ENCODE measurements at places on chromosomes 3 and 15.
A peak's percentile ranks its signal among the peaks of the same experiment; 100 is the strongest.

DNA sequence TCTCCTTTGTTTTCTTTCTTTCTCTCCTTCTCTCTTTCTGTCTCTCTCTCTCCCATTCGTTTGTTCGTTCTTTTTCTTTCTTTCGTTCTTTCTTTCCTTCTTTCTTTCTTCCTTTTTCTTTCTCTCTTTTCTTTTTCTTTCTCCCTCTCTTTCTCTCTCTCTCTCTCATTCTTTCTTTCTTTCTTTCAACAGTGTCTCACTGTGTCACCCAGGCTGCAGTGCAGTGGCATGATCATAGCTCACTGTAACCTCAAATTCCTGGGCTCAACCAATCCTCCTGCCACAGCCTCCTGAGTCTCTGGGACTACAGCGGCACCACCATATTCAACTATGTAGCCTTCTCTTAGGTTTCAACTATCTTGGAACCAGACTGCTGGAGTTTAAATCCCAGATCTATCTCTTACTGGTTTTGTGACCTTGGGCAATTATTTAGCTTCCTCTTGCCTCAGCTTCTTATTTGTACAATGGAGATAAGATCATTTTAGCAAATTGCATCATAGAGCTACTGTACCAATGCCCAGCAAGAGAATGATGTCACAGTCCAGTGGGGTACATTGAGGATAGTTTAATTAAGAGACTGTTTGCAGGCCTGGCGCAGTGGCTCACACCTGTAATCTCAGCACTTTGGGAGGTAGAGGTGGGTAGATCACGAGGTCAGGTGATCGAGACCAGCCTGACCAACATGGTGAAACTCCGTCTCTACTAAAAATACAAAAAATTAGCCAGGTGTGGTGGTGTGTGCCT, 27.3 kb upstream of the PARL start:
- DNase-seq, result no peak

- no peak for DNase-seq
These were observed 74.4 kb upstream of the CHRNB4 start for GRCh38 chr15:78715434-78715833.

- DNase-seq, result no peak
These were observed 31.4 kb upstream of the FAN1 start for GRCh38 chr15:30872341-30872748.

DNA sequence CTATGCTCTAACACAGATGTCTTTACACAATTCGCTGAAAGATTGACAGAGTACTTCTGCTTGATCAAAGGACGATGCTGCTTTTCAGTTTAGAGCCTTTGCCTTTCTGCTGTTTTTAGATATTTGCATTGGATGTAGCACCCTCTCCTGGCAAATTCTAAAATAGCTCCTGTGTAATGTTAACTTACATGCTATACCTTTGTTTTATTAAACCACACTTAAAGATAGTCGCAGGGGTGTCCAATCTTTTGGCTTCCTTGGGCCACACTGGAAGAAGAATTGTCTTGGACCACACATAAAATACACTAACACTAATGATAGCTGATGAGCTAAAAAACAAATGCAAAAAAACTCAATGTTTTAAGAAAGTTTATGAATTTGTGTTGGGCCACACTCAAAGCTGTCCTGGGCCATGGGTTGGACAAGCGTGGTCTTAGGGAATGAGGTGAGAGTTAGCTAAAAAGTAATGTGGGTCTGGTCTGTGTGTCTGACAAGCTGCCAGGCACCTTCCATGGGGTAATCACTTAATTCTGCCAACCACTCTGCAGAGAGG, 62.9 kb downstream of the ATG7 start:
- peak; percentile 12 for DNase-seq

GRCh38 chr3:195466251-195466650, 23.4 kb upstream of the ACAP2 start:
- no peak for DNase-seq

GRCh38 chr15:47577000-47577399, 140.3 kb upstream of the SEMA6D start:
- no peak for DNase-seq

- no peak for DNase-seq
These were observed 211.8 kb downstream of the NAALADL2 start for GRCh38 chr3:175070946-175071345.

GRCh38 chr3:109685084-109686079, 348.0 kb upstream of the DPPA4 start:
- DNase-seq, result no peak

- DNase-seq, result no peak
These were observed 8.4 kb downstream of the PARP14 start for GRCh38 chr3:122688996-122689395.

- DNase-seq, result no peak
These were observed 48.6 kb downstream of the CHST2 start for GRCh38 chr3:143167969-143168854.

DNA sequence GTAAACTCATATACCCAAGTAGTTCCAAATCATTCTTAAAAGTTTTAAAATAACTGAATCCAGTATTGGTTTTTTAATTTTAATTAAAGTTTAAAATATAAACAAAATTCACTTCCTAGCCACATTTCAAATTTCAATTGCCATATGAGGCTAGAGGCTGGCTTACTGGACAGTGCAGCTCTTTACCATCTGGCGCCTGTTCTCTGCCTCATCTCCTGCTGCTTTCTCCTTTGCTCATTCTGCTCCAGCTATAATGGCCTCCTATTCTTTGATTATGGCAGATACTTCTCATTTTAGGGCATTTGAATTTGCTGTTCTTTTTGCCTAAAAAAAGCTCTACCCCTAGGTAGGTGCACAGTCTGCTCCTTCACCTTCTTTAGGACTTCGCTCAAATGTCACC, 19.1 kb downstream of the ARMC8 start:
- no peak for DNase-seq

DNA sequence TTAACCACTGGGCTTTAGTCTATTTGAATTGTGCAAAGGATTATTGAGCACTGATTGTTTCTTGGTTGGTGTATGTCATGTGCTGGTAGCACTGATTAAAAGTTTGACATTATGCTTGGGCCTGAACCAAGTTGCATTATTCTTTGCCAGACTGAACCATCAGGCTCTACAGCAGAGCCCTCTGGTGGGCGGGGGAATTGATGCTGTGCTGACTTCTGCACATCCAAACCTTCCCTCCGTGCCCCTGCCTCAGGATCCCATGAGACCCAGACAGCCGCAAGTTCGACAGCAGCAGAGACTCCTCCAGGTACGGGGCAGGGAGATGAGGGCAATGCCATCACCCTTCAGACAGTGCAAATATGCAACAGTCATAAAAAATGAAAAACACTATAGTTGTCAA, 28.4 kb upstream of the P2RY12 start:
- DNase-seq, result no peak

DNA sequence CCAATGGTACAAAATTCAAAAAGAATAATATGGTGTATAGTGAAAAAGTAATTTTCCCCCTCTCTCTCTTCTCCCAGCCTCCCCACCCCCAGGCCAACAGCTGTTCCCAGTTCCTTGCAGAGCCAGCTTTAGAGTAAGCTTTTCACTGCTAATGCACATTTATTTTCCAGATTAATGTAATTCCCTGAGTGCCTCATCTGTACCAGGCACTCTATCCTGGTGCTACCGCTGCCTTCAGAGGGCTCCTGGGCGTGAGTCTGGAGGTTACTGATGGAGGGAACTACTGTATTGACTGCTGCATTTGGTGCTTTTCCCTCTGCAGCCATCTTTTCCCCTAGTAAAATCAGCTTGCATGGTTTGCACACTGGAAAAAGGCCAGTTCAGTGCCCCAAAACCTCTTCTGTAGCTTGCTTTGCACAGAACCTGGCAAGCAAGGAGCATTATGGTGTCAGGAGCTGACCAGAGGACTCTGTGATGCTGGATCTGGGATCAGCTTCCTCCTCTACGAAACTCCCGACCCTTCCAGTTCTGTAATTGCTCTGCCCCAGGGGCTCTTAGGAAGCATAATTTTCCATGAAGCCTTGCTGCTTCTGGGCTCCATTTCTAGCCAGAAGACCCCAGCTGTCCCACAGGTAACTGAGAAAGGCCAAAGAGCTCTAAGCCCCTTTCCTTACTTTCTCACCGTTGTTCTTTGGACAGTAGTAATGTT, 8.5 kb upstream of the USP3 start:
- no peak for DNase-seq

DNA sequence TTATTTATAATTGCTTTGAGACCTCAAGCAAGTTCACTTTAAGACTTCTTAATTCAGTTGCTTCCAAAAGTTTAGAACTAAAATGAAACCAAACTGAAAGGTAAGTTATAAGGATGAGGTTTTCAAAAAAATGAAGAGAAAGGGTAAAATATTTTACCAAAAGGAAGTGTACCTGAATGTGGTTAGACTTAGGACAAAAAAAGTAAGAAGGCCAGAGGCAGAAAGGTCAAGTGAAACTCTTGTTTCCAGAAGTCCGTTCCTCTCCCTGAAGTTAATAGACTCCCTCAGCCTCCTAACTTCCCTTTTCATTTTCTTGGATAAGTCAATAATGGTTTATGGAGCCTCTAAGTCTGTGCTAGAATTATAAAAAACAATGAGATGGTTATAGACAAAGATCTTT, 16.6 kb downstream of the BTLA start:
- DNase-seq, result no peak

DNA sequence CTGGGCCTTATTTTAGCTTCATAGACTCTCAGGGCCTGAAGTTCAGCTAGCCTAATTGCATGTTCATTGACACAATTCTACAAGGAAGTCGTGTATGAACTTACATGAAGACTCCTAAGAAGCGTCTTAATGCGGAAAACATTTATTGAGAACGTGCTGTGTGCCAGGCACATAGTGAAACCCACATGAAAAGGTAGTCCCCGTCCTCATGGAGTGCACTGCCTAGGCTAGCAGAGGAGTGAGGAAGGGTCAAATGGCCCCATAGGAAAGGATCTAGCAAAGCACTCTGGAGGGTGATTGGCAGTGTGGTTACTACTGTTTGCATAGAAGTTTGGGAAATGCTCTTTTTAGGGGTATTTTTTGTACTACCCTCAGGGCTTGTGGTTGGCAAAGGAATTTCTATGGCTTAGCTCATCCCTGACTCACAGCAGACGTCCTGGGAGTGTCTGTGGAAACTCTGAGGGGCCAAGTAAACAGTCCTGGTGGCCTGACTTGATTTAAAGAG, 854 bp upstream of the NPTN start:
- DNase-seq, result no peak

DNA sequence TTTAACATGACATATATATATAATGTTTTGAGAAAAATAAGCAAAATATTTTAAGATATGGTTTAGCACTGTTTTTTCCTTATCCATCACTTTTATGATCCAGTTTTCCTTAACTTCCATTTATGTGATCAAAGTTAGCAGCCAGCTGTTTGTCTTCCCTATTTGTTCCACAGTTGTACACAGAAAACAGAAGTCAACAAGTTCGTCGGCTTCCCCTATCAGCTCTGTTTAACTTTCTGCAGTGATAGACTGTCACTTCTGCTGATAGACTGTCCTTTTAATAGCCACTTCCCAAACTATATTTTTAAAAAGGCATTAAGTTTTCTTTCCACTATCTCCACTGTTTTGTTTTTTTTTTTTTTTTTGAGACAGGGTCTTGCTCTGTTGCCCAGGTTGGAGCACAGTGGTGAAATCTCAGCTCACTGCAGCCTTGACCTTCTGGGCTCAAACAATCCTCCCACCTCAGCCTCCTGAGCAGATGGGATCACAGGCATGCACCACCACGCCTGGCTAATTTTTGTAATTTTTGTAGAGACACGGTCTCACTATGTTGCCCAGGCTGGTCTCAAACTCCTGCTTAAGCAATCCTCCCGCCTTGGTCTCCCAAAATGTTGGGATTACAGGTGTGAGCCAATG, 7.2 kb downstream of the FSD2 start:
- no peak for DNase-seq

DNA sequence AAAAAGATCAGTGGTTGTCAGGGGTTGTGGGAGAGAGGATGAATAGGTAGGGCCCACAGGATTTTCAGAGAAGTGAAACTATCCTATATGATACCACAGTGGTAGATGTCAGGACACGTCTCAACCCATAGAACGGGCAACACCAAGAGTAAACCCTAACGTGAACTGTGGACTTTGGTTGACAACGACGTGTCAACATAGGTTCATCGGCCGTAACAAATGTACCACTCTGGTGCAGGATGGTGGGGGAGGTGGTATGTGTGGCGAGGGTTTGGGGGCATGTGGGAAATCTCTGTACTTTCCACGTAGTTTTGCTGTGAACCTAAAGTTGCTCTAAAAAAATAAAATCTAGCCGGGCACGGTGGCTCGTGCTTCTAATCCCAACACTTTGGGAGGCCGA, 13.0 kb upstream of the PIGZ start:
- DNase-seq, result no peak

DNA sequence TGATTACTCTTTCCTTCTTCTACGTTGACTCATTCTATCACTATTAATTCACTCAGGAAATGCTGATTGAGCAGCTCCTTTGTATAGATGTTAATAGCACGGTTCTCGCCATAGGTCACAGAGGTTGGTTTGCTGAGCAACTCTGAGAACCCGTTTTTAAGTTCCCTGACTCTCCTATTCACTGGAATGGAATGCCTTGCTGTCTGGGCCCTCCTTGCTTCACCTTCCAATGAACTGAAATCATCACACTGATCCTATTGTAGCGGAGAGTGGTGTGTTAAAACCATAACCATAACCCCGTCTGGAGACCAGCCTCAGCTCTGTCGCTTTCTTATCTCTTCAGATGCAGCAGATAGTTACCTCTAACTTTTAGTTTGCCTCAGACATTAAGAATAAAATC, 323.6 kb downstream of the GABRB3 start:
- DNase-seq, result no peak

DNA sequence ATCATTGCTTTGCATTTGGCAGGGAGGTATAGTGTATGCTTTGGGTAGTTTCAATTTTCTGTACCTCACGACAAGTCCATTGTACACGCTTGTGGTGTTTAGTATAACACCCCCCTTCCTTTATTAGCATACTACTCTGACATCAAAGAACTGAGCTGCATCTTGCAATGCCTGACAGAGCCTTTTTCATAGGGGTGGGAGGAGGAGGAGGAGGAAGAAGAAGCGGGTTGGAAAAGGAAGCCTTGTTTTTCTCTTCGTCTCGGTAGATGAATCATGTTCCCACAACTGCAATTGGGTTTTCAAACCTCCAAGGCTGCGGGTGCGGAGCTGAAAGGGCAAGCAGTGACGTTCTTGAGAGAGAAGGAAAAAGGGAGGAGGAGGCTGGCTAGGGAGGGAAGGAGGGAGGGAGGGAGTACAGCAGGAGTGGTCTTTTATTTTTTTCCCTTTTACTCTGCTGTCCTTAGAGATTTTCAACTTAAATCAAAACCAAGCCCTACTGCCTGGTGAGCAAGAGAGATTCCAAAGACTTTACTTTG, 175.7 kb downstream of the KLHL25 start:
- no peak for DNase-seq

- DNase-seq, result no peak
These were observed 75.2 kb upstream of the ACAD9 start for GRCh38 chr3:128804017-128804810.

GRCh38 chr15:47506329-47507100, 210.8 kb upstream of the SEMA6D start:
- DNase-seq, result peak; percentile 72

GRCh38 chr3:59433546-59433945, 383.7 kb upstream of the CFAP20DC start:
- no peak for DNase-seq

GRCh38 chr3:135995766-135996165, 30.2 kb downstream of the PPP2R3A start:
- DNase-seq, result no peak

All from NCI-H1694 (cell line).